Stimulated activated CD8-positive, alpha-beta memory T cell treated with anti-CD3 and anti-CD28 coated beads, Interleukin-2, amount 100 ng/mL, for 1 hour (primary cell): ENCODE measurements at places on chromosomes 12 and 14.

DNA sequence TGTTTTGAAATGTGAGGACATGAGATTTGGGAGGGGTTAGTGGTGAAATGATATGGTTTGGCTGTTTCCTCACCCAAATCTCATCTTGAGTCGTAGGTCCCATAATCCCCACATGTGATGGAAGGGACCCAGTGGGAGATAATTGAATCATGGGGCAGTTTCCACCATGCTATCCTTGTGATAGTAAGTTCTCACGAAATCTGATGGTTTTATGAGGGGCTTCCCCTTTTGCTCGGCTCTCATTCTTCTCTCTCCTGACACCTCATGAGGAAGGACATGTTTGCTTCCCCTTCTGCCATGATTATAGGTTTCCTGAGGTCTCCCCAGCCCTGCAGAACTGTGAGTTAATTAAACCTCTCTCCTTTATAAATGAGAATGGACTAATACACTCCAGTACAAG, 18.0 kb downstream of the GALNT6 start:
- no peak for DNase-seq

DNA sequence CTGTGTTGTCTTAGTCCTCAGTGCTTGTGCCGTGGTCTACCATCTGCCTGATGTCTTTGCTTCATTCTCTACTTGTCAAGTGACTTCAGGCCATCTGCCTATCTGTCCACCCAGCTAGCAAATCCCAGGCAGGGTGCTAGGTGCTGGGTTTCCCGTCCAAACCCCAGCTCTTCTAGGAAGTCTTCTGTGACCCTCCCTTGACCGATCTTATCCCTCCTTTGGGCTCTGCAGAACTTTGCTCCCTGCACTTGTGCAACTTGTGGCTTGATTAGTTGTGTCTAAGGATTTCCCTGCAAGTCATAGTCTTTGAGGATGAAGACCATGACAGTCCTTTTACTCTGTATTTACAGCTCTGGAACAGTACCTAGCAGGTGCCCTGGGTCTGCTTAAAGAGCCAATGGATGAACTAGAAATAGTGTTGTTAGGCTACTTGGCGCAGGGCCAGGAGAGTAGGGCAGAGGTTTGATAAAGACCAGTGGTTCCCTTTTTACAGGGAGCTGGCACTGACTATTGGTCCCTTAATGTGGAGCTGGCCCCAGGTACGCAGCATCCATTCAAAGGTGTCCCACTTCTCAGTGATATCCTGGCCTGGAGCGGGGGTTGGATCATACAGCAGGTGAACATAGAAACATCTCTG, 60.1 kb downstream of the ADCK1 start:
- no peak for DNase-seq

DNA sequence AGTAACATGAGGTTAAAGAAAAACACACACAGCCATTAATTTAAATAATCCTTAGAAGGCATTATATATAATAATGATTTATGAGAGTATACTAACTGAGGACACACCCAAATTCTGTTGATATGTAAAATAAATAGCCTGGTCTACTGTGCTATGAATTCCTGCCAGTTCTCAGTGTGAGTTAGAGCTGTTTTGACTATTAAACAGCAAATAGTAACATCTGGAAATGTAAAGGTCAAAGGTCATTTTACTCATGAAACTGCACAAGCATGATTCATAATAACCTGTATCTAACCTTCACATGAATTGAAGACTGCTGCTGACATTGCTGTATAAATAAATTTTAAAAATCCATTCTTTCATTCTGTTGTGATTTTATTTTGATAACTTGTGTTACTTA, 966.7 kb downstream of the SLC6A15 start:
- no peak for DNase-seq

DNA sequence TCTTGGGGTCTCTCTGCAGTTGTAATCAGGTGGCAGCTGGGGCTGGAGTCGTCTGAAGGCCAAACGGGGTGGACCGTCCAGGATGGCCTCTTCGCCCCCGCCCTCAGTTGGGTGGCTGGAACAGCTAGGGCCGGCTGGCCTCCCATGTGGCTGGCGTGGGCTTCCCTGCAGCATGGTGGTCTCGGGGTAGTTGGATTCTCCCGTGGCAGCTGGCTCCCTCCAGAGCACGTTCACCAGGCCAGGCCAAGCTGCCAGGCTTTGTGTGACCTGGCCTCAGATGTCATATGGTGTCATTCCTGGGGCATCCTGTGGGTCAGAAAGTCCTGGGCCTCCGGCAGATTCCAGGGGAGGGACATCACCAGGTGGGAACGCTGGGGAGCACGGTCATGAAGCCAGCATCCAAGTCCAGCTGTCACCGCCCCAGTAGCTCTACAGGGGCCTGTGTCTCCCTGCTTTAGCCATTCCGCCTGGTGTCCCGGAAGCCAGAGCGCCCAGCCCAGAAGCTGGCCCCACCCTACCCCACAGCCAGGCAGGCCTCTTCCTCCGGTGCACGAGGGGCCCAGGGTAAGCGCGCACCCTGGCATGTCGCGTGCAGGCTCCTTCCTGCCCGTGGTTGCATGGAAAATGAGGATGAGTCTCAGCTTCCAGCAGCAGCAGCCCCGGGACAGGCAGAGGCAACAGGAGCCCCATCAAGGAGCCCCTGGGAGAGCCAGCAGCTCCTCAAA, 1.3 kb upstream of the NUDT14 start:
- no peak for DNase-seq

DNA sequence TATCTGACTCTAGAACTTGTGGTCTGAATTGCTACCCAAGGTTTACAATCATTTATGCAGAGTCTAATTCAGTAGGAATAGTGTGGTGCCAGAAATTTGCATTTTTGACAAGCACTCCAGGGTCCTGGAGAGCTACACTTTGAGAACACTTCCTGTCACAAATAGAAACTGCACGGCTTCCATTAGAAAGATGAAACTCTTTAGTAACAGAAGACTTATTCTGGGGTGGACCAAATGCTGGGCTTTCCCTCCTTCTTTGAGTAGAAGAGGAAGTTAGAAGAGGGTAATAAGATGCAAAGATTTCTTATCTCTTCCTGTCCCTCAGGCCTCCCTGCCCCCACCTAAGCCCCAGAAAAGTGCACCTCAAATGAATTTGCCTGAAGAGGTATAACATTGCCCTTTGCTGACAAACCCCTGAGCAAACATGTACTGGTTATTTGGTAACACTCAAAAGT, 28.4 kb downstream of the DGLUCY start:
- no peak for DNase-seq

- DNase-seq: no peak
Observed at GRCh38 chr12:51848326-51848727, at the start of gene FIGNL2. Gene FIGNL2 (minus strand): TSS chr12:51848718. CDS start chr12:51822413, 26,305 bp downstream.

DNA sequence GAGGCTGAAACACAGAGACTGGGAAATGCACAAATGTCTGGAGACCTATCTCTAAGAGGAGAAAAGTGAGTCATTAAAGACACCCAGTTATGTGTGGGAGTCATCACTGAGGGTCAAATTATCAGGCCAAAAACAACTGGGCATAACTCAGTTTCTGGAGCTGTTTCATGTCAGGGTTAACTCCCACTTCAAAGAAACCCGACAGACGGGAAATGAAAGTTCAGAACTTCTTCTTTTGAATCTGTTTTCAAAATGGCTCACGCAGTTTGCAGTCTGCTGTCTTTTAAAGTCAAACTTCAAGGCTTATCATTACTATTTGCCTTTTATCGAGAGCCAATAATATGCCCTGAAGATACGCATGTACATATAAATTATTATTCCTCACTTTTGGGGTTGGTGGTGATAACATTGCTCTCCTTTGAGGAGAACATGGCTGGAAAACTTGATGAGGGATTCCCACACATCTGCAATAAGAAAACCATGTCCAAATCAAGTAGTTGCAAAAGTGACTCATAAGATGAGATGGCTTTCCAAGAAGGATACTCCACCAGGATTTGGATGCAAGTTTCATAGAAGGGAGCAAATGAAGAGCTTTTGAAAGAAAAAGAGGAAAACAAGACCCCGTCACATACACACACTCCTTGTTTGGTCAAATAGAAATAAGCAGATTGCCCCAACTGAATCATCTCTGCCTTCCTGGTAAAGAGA, 341.4 kb downstream of the ADAMTS20 start:
- DNase-seq: no peak

DNA sequence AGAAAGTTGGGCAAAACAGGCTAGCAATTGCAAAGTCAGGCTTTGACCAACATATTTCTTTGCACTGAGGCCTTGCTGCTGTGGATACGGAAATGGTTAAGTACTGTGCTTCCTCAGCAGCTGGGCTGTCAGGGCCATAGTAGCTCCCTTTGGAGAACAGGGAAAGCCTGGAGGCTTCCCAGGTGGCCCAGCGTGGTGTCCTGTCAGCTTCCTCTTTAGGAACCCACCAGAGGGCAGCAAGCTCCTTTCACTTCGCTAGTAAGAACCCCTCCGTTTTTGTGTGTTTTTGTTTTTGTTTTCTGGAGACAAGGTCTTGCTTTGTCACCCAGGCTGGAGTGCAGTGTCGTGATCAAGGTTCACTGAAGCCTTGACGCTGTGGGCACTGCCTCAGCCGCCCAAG, 1.7 kb upstream of the CFAP251 start:
- DNase-seq: no peak

GRCh38 chr12:21248679-21249078, 86.0 kb downstream of the SLCO1A2 start:
- DNase-seq: no peak

DNA sequence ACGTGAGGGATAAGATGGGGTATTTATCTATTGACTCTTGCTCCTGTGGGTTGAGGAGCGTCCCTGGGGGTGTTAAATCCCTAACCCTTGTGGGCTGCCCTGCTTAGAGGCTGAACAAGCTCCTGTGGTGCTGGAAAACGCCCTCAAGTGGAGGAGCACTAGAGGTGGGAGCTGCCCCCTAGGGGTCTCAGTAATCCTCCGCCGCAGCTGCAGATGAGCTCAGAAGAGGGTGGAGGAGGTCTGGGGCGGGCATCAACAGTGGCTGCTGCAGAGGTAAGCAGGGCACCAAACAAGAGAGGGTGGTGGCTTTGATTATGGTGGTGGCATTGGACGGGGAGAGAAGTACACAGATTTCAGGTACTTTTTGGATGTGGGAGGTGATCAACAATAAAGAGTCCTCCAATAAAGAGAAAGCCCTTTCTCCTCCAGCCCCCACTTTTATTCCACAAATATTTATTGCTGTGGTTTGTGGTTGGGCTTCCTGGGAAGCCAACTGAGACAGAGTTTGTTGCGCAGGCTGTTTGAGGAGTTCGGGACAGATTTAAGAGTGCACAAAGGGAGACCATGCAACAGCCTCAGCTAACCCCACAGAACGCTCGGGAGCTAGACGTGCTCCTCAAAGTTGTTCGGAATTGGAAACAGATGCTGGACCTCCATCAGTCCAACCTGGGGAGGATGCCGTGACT, 179.9 kb downstream of the ADCK1 start:
- no peak for DNase-seq

DNA sequence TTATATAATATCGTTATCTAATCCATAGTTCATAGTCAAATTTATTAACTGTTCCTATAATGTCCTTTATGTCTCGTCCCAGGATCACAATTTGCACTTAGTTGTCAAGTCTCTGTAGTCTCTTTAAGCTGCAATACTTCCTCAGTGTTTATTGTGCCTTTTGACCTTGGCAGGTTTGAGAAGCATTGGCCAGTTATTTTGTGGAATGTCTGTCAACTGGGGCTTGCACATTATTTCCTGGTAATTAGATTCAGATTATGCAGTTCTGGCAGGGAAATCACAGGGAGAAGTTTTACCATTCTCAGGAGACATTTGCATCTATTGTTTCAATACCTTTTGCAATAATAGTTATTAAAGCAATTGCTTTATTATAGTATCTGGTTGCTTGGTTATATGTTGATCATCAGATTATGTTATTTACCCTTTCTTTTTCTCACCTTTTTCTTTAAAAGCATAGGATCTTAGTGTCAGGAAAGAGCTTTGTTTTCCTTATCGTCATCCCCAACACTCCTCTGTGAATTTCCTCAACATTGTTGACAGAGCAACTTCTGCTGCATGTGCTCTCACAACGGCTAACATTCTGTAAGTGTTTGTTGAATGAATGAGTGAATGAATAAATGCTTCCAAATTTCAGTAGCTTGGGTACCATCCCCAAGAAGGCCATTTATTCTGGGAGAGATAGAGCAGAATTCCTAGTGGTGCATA, 3.7 kb upstream of the ART4 start:
- DNase-seq: no peak

GRCh38 chr12:66387117-66387516, 84.8 kb downstream of the HELB start:
- DNase-seq: no peak

DNA sequence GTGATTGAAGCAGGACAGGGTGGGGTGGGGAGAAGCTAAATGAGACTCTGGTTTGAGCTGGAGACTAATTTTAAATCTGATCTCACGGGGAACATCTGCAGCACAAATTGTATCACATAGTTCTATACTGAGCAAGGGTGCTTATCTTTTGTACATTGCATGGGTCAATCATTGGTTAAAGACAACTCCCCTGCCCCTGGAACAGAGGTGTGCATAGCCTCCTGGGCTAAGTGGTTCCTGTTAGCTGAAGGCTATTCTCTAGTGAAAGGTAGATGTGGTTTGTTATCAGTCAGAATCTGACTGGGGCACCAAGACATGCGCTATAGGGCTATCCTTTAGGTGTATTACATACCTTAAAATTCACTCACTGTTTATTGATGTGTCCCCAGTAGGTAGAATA, 103.9 kb upstream of the KITLG start:
- no peak for DNase-seq

DNA sequence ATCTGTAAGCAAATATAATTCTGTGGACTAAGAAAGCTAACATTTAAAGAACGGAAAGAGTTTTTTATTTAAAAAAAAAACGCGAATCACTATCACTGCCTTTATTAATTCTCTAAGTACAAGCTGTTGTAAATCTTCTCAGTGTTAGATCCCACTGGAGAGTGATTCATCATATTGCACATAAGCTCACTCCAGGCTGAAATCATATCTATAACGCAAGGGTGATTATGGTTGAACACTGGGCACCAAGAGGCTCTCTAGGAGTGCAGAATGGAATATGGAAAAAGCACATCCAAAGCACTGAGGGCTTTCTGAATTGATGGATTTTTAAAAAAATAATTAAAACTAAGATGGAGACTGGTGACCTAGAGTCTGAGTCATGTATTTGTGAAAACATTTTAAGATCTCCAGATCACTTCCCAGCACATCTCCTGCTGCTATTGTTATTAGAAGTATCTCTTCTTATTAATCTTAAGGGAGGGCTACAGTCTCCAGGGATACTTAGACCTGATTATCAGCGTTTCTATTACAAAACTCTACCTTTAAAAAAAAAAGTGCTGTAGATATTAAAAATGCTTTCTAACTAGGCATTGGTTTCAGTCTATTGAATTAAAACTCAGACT, 1106.8 kb downstream of the AACS start:
- no peak for DNase-seq

DNA sequence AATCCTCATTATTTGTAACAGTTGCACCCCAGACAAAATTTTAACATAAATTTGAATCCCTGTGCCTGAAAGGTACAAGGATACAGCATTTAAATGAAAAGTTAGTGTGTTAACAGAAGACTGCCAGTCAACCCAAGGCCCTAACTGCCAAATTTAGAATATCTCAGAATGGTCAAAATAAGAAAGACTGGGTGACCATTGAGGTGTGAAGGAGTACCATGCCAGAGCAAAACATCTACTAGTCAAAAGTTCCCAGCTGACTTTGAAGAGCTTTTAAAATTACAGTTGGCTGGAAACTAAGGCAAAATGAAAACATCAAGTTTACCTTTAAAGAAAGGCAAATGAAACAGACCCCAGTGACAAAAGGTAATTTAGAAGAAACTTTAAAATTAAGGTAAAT, 18.4 kb downstream of the SAV1 start:
- no peak for DNase-seq

GRCh38 chr14:23517650-23518326, 33.8 kb downstream of the ZFHX2 start:
- no peak for DNase-seq
